ENCODE measurements at places on chromosomes 4 and X. TPM values are rescaled to one million over a fixed set of nuclear protein-coding genes. Genes with fewer than 3 reads are reported as not detected.

ARL13A gene
- not detected for total RNA-seq

SLC10A6 gene
- total RNA-seq = 6.5 TPM

CDX4 gene
- not detected for total RNA-seq

MAML3 gene
- total RNA-seq = 50.5 TPM

CLNK gene
- not detected for total RNA-seq

FREM3 gene
- 1.9 TPM for total RNA-seq

GABRG1 gene
- total RNA-seq = not detected

GABRE gene
- total RNA-seq = 27.0 TPM

LUZP4 gene
- not detected for total RNA-seq

DRD5 gene
- not detected for total RNA-seq

FGF2 gene
- 39.3 TPM for total RNA-seq

PNMA6A gene
- total RNA-seq = not detected

IL2 gene
- not detected for total RNA-seq

UGT2B11 gene
- total RNA-seq = not detected

TLR3 gene
- 12.6 TPM for total RNA-seq

CXCL5 gene
- not detected for total RNA-seq

SSX4B gene
- total RNA-seq = not detected

COX7B2 gene
- not detected for total RNA-seq

IL15 gene
- 5.5 TPM for total RNA-seq

DNA sequence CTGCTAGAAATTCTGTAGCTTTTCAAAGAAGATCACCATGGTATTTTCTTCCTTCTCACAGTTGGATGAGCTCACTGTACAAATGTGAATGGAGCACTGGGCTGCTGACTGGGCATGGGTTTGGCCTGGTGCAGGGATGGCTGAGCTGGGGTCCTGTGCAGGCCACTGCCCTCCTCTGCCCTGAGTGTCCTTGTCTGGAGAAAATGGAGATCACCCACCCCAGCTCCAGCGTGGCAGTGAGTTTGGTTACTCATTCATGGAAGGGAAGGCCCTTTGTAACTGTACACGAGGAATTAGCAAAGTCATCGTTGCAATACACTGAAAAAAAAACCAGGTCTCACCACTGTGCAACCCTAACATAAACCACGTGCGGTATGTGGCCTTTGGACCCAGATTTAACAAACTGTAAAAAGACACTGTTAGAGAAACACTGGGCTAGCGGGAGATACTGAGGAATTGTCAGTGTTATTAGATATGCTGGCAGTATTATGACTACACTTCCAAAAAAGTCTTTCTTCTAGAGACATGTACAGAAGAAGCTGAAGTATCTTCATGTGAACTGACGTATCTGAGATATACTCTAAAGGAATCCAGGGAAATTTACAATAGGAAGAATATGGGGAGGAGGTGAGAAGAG is 16.1 kb upstream of the TBC1D14 start:
- DNase-seq = peak; percentile 9

DNA sequence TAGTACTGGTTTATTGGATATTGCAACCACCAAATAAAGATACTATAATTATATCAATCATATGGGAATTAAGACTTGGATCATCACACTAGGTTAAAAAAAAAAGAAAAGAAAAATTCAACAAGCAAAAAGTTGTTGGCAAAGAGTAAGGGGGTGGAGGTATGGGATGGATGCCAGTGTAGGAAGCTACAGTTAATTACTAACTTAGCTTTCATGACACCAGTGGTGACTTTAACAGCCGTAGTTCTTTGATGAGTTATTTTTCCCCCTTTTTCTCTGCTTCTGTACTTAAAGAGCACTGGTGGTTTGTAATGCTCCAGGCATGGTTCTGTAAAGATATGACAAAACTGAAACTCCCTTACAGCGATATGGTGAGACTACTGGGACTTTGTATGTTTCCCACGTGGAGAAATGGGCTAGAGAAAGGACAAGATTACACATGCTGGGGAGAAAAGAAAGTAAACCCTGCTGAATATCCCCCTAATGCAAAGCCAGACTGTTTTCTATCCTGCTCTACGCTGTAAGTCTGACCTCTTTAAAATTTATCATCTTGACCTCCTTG is 210.8 kb downstream of the SPOCK3 start:
- no peak for DNase-seq

DNA sequence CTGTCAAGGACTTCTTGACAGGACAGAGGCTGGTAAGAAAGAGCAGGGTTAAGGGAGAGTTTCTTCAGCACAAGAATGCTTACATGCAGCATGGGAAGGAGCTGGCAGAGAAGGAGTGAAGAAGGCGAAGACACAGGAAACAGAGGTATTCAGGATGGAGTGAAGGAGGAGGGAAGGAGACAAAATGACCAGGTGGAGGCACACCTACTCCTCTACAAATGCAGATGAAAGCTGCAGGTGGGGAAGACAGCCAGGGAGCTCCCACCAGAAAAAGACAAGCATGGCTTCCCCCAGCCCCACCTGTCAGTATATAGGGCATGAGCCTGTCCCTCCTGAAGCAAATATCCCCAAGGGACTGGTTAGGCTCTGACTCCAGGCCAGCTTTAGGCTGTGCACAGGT is 29.6 kb upstream of the NKRF start:
- DNase-seq = no peak

DNA sequence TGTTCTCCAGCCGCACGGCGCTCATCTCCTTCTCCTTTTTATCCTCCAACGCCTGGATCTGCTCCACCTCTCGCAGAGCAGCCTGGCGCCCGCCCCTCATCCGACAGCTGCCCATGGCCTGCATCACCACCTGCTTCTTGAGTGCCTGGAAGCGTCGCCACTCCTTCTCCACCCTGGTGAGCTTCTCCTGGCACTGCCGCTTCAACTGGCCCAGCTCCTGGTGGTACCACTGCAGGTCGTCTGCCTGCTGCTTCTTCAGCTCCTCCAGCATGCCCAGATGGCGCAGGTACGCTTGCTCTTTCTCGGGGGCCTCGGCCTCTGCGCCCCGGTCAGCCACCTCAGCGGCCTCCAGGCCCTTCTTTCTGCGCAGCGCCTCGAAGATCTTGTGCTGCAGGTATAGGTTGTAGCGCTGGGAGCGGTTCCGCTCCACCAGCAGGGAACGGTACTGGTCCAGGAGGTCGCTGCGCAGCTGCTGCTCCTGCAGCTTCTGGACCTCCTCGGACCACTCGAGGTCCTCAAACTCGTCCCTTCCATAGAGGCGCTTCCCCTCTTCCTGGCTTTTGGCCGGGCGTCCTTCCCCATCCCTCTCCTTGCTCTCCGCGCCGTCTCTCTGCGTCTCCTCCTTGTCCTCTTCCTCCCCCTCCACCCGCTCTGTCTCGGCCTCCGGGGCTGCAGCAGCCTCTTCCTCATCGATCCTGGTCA is 1.2 kb upstream of the TADA2B start:
- DNase-seq = peak; percentile 55

DNA sequence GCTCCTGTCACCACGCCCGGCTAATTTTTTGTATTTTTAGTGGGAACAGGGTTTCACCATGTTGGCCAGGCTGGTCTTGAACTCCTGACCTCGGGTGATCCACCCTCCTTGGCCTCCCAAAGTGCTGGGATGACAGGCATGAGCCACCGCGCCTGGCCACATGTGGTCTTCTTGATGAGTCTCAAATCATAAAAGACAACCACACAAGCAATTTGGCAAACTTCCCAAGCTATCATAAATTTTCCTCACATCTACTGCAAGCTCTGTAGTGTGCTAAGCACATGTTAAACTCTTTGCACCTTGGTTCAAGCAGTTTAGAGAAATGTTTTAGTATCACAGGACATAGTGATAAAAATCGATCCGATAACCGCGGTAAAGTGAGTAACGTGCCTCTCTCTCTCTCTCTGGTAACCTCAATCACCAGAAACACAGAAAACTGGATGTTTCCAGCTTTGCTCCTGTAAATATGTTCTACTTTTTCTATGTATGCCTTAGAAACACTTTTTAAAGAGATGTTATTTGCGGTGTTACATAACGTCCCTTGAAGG is 256.8 kb downstream of the DHRSX start:
- DNase-seq = no peak

DNA sequence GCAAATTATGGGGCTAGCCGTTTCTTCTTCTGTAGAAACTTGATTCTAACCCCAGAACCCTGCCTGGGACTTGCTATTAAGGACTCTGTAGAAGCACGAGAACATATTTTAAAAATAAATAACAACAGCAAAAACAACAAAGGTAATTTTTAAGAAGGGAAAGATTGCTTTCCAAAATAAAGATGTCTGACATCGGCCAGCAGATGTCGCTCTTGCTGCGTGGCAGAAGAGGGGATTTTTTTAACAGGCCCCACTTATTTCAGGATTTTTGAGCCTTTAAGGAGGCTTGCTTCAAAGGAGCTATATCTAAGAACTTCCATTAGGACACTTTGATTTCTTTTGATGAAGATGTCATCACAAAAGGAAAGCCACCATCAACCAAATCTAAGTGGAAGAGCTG is 62.8 kb upstream of the EGFL6 start:
- peak; percentile 34 for DNase-seq

- DNase-seq = no peak
Observed at GRCh38 chr4:164802301-164802901, 48.5 kb downstream of the SMIM31 start.

DNA sequence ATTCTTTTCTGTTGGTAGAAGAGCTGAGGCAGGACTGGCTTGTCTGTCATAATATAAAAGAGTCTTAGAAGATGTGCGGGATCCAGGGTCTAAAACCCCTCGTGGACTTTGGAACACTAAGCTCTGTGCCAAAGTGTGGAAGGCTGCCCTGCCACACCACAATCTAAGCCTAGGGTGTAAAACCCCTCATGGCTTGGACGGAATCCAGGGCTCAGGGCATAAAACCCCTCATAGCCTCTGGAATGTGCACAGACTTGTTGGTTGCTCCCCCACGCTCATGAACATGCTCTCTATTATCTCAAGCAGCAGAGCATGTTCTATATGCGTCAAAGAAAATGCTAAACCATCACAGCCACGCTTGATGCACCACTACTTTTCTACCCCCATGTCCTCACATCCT is 483.6 kb downstream of the GABRG1 start:
- DNase-seq = no peak

DNA sequence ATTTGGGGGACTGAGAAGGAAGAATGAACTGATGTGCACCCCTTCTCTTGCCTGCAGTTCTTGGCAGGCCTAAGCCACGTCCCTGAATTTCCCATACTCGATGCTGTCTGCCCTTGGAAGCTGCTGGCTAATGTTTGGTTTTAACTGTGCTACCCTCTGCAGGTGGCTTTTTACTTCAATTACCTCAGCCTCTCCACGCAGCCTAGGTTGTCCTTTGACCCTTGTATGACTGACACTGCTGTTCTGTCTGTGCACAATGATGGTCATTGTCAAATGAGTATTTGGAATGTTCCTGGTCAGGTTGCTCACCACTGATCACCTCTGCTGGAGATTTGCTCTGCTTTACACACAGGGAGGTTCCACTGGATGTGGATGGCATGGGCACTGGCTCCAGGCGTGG is 137.1 kb downstream of the ZNF518B start:
- no peak for DNase-seq

- no peak for DNase-seq
Observed at GRCh38 chrX:83345298-83345697, 162.8 kb upstream of the POU3F4 start.

DNA sequence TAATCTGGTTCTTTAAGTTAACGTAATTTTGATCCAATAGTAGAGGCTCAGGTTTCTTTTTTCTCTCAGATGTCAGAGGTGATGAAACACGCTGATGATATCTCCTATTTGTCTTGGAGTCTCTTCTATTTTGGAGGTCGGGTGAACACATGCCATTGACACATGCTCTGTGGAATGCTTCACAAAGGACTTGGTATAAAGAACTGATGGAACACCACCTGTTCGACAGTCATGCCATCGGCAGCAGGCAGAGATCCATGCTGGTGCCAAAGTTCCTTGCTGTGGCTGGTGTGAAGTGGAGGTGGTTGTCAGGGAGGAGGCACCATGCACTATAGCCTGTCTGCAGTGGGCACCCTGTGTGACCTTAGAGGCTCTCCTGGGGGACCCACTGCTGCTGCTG is 94.9 kb downstream of the ATP8A1 start:
- DNase-seq = no peak

DNA sequence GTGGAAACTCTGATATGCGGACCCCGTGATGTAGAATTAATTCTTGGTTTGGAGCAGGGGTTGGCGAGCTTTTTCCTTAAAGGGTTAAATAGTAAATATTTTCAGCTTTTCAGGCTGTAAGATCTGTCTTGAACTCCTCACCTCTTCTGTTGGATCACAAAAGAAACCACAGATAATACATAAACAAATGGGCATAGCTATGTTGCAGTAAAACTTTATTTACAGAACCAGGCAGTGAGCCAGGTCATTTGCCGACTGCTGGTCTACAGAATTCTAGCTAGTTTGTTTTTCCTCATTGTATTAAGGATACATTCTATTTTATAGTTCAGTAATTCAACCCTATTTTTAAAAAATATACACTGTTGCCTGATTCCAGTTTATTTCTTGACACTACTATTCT is 116.6 kb downstream of the PAPSS1 start:
- DNase-seq = no peak

DNA sequence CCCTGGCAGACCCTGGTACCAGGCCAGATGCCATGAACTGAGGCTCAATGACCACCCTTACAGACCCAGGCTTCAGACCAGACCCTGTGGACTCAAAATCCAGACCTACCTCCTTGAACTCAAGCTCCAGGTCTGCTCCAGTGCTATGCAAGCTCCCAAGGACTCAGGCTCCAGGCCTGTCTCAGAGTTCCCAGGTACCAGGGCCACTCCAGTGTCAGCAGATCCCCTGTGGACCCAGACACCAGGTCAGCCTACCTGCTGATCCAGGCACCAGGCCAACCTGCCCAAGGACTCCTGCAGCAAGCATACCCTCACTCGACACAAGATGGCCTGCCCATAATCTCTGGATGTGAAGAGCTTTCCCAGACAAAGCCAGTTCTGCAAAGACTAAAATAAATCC is 44.7 kb upstream of the MAGED4 start:
- DNase-seq = no peak

GRCh38 chrX:3393178-3393577 is 46.7 kb upstream of the MXRA5 start:
- no peak for DNase-seq

- no peak for DNase-seq
Observed at GRCh38 chrX:11666952-11667685, 1.4 kb upstream of the ARHGAP6 start.

GRCh38 chr4:98605216-98605615 is 53.2 kb downstream of the TSPAN5 start:
- no peak for DNase-seq

- no peak for DNase-seq
Observed at GRCh38 chr4:48602763-48603162, 112.7 kb downstream of the ZAR1 start.

- DNase-seq = no peak
Observed at GRCh38 chr4:104302731-104303130, 192.0 kb downstream of the CXXC4 start.

DNA sequence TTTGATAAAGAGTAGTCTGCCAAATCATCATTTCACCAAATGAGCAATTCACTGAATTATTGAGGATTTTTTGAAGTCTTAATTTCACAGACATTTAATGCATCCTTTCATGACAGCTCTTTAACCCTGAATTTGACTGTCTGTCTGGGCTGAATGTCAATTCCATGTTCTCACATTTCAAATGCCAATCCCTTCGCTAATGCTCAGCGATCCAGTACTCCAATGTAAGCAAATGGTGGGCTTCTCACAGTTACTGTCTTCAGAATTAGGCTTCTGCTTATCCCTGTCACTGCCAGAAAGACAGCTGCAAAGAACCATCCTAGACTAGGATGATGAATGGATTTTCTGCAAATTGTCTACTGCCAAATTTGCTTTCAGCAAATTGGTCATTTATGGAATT is 36.2 kb upstream of the USP38 start:
- DNase-seq = no peak

GRCh38 chr4:4568806-4569427 is 27.1 kb upstream of the STX18 start:
- no peak for DNase-seq
